Stimulated activated CD8-positive, alpha-beta memory T cell treated with anti-CD3 and anti-CD28 coated beads, Interleukin-4, amount 100 ng/mL, for 4 hours (primary cell): ENCODE measurements at places on chromosomes 13 and 19.

- DNase-seq, result no peak
These were observed 28.6 kb downstream of the ZNF557 start for GRCh38 chr19:7098096-7098495.

GRCh38 chr13:52738719-52739467 lies 727 bp downstream of the CNMD start:
- peak; percentile 4 for DNase-seq

DNA sequence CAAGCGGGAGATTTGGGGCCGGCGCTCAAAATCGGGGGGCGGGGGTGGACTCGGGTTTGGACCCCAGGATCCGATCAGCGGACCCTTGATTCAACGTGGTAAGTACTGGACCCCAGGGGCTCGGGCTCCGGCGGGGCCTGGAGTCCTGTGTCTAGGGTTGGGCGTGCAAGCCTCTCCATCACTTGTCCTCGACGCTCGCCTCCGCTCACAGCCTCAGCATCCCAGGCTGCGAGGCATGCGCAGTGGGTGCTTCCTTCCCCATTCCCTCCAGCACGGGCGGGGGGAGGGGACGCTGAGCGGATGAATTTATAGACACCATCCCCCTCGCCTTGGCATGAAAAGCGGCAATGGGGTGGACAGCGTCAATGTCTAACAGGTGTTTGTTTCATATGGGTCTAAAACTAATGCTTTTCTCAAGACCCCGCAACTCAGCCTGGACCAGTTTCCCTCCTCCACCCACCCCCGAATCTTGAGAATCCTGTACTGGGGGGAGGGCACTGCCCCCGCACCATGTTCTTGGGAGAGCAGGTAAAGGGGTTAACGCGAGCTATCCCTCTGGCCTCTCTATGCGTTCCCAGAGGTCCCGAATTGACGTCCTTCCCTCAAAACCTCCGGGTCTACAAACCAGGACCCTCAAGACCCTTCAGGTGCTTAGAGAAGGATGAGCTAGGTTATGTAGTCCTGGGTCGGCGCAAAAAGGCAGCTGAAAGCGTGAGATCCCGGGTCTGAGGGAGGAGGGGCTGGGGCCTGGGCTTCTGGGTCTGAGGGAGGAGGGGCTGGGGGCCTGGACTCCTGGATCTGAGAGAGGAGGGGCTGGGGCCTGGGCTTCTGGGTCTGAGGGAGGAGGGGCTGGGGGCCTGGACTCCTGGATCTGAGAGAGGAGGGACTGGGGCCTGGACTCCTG lies 579 bp downstream of the CPT1C start:
- no peak for DNase-seq

- DNase-seq, result no peak
These were observed 1.8 kb upstream of the ANGPTL4 start for GRCh38 chr19:8361921-8362793.

DNA sequence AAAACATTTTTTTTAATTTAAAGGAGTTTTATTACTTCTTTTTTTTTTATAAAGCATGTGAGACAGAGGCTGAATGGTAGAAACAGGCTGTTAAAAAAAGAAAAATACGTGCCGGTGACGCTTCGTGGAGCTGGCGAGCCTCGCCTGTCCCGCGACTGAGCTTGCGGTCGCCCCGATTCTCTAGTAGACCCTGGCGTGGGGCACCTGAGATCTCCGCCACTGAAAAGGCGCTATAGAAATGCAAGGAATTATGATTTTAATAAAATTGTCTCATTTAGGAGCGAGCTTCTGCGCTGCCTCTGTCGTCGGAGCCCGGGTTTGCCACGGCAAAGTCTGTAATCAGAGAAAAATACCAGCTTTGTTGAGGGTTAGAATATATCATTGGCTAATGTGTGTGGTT lies 18.4 kb downstream of the NFIX start:
- no peak for DNase-seq

- no peak for DNase-seq
These were observed 1210.0 kb downstream of the SLITRK1 start for GRCh38 chr13:82672248-82672647.

DNA sequence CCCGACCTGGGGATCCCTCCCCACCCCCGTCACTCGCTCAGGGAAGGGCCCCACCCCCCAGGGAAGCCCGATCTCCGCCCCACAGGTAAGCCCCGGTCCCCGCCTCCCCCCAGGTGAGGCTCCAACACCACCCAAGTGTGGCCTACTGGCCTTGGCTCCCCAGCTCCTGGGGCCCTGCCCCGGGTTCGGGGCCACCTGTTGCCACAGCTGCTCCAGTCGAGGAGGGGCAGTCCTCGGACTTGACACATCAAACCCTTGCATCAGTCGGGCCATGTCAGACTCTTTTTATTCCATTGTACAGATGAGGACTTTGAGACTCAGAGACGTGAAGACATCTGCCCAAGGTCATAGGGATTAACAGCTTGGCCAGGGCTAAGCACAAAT lies 512 bp downstream of the CC2D1A start:
- no peak for DNase-seq

DNA sequence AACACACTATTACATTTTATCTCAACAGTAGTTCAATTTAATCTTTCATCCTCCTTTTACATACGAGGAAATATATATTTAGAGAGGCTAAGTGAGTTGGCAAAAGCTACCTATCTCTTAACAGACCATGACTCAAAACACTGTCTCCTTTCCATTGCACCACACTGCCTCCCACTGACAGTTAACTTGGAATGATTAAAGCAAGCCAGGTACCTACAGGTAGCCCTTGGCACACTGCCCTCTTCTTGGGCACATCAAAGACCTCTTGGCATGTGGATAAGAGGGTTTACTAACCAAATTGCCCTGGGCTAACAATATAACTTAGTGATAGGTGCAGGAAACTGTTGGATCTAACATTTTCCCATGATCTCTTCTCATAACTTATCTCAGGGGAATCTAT lies 1.8 kb downstream of the ABHD13 start:
- DNase-seq, result no peak

- no peak for DNase-seq
These were observed 13.5 kb downstream of the FPR3 start for GRCh38 chr19:51808333-51808986.

DNA sequence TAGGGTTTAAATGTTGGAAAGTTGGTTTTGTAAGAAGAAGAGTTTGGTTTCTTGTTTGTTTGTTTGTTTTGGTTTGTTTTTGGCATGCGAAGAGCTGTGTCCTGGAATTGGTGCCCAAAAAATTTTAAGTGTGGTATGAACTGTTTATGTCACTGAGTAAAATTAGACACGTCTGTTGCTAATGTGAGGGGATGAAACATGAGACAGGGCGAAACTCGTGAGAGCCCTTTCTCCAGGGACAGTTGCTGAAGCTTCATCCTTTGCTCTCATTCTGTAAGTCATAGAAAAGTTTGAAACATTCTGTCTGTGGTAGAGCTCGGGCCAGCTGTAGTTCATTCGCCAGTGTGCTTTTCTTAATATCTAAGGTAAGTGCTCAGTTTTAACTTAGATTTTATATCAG lies at the start of gene SGCG:
TSS of gene SGCG (plus strand) at position 269 of the 400 bp plus-strand sequence. CDS start 22,716 bp downstream, outside the sequence.
- no peak for DNase-seq

GRCh38 chr19:2423071-2423914 lies 4.1 kb downstream of the TIMM13 start:
- no peak for DNase-seq

- DNase-seq, result no peak
These were observed 41.5 kb downstream of the TMEM255B start for GRCh38 chr13:113800576-113800926.
